ENCODE measurements at places on chromosomes 2 and 18.

- DNase-seq, result no peak
Observed at GRCh38 chr2:2272841-2273240, 58.2 kb downstream of the MYT1L start.

DNA sequence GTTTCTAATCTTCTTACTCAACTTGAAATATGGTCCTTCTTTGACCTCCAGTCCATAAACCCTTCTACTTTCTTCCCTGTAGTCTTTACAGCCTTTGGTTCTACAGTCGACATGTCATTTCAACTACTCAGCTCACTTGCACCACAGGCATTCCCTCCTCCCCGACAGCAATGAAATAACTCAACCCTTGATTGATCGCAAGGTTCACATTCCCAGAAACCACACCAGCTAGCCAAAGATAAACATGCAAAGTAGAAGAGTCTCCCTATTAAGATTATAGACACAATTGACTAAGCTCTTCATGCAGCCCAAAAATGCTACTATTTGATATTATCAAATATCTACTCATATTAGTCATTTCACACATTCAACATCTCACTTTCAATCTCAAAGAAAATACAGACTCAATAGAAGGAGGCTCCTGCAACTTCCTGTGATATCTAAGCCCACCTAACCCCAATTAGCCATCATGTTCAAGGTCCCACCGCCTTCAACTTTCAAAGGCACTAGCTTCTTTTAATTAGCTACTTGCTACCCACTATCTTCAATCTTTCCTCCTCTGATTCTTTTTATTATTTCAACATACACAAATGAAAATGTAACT is 50.8 kb downstream of the RTTN start:
- DNase-seq, result no peak

DNA sequence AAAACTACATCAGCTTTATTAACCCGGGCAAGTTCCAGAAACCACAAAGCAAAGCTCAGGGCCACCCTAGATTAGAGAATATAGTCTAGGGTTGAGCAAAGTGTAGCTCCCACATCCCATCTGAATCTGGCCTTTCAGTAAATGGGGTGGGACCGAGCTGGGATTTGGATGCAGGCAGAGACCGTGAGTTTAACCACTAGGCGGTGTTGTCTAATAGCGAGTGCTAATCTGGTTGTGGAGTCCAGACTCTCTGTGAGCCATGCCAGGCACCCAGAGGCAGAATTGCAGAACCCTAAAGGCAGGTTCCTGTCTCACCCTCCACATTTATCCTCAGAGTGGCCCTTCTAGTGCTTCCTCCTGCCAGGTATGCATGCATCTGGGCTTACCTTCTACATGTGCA is 435.9 kb downstream of the TSN start:
- no peak for DNase-seq

DNA sequence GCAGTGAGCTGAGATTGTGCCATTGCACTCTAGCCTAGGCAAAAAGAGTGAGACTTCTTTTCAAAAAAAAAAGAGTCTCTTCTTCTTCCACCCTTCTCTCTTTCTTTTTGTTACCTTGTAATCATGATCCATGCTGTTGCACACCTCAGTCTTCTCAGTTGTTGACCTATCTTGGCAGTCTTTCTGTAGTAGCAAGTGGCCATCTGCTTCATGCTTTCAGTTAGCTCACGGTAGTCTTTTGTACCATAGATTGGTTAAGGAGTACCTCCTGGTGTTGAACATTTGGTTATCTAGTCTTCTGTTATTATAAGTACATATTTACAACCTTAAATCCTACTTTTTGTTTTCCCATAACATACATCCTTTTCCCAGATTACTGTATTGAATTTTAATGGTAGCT is 3.1 kb downstream of the GORASP2 start:
- no peak for DNase-seq

DNA sequence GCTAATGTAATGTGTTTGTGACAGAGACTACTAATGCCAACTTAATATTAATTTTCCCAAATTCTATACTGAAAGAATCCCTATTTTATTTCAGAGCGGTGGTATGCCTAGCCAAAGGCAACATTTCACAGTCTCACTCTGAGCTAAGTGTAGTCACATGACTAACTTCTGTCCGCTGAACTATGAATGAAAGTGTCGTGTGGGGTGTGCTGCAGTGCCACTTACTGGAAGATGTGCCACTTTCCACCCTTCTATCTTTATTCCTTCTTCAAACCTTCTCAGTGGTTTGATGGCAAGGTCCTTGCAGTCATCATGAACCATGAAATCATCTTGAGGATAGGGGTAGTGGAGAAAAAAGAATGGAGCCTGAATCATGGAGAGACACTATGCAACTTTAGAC is 47.3 kb upstream of the C1D start:
- DNase-seq, result no peak

- DNase-seq, result no peak
Observed at GRCh38 chr2:31202833-31203232, 14.5 kb downstream of the CAPN14 start.

DNA sequence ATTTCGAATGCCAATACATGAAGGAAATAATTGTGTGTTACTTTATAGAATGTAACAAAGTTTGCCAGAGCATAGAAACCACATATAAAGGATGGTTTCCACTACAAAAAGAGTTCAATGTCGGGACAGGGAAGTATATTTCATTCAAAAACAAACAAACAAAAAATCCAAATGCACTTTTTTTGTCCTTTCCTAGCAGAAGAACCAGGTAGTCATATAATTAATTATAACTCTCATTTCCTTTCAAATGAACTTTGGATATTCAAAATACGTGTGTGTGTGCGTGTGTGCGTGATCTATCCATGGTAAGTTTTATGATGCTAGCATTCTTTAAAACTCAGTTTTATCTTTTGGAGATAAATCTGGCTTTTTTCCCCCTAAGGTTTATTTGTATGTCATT is 8.3 kb downstream of the FN1 start:
- no peak for DNase-seq

DNA sequence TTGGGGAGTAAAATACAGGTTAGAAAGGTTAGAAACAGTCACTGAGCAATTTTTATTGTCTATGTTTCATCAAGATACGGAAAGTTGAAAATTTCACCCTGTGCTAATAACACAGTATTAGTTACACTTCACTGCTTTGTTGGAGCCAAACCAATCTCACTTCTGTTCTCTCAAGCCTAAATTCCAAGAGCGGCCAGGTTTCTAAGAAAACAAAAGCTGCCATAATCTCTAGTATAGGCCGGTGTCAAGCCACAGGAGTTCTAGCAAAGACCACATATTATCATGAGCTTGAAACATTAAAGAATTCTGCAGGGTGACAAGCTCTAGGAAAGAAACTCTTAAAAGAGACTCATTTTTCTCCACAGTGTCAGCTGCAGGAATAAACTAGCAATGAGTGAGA is 128.7 kb downstream of the TXNL1 start:
- no peak for DNase-seq

DNA sequence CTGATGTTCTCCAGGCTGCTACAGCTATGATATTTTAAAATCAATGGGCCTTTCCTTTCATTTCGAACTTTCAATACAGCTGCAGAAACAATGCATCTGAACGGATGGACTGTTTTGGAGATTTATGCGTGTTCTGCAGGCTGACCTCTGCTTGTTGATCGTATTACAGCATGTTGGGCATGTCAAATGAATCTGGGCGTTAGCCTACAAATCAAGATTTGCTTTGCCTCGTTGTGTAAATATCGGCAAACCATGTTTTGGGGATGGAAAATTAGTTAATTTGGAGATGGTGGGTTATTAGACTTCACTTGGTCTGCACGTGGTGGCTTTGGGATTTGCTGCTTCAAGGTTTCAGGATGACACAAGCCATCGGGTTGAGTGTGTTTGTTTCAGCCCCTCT is 129.3 kb downstream of the AGAP1 start:
- DNase-seq, result no peak

DNA sequence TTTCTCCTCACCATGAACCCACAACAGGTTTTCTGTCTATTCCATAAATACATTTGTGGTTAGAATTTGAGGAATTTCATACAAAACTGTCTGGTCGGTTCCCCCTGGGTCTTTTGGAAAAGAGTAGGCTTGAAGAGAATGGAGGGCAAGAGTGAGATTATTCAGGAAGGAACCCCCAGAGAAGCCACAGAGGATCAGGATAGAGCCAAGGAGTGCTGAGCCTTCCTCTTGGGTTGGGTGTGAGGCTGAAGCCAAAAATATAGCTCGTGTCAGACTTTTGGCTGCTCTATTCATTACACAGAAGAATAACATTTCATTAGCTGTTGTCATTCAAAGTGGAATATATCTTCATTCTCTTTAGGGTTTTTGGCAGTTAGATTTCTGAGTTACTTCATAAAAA is 45.9 kb upstream of the YES1 start:
- no peak for DNase-seq
